CD4-positive, alpha-beta memory T cell (primary cell): ENCODE measurements at places on chromosomes 6 and 20. TPM values are rescaled to one million over a fixed set of nuclear protein-coding genes. Genes with fewer than 3 reads are reported as not detected.
A peak's percentile ranks its signal among the peaks of the same experiment; 100 is the strongest.

- DNase-seq = no peak
Observed at GRCh38 chr6:143884216-143884900, 20.1 kb downstream of the ZC2HC1B start.

GRCh38 chr6:14252271-14252850 is 134.8 kb downstream of the CD83 start:
- DNase-seq = no peak

- no peak for DNase-seq
Observed at GRCh38 chr6:43401730-43402129, 25.6 kb upstream of the ABCC10 start.

GRCh38 chr6:108655806-108656651 is 95.3 kb downstream of the FOXO3 start:
- no peak for DNase-seq

- no peak for DNase-seq
Observed at GRCh38 chr20:44296011-44296410, 15.0 kb downstream of the FITM2 start.

- DNase-seq = no peak
Observed at GRCh38 chr20:35891375-35891774, 62.9 kb downstream of the SCAND1 start.

DNA sequence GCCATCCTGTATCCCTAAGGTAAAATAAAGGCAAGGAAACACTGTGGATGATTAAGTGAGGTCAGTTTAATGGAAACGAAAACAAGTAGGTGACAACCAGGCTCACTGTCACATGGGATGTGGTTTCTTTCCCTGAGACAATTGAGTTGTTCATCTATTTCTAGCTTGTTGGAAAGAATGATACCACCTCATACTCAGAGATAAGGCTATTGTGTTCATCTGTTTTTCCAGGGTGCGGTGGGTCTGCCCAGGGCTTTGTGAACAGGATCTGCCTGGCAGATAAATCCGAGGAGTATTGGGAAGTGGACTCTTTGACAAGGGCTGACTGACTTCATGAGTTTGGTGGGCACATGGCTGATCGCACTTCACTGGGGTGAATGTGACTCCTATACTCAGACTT is 80.8 kb upstream of the TIAM2 start:
- no peak for DNase-seq

DNA sequence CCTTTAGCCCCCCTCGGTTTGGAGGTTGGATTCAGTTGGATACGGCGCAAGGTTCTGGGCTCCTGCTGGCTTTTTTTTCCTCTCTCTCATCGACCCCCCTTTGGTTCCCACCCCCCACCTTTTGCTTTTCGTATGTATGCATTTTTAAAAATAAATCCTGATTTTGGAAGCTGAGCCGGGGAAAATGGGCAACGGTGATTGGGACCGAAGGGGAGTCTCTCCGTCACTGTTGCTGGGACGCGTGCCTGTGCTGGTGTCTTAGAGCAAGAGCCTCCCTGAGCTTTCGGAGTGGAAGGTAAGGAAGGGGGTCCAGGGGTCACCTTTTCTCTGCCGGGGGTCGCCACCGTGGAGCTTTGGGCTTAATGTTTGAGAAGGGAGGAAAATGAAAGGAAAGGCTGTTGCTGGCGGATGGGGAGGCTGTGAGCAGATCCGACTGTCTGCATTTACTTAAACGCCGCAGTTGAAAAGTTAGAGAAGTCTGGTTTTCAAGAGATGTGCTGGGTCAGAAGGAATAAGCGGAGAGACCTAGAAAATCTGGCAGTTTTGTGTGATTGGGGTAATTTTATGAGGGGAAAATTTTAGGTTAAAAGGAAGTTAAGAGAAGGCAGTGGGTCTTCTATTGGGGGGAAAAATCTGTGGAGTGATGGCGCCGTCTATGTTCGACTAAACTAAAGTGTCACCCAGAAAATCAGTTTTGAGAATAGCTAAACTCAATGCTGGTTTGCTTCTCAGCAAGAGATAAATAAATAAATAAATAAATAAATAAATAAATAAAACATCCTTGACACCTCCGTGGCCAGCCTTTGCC is 828 bp downstream of the ADGRB3 start:
- DNase-seq = no peak

DNA sequence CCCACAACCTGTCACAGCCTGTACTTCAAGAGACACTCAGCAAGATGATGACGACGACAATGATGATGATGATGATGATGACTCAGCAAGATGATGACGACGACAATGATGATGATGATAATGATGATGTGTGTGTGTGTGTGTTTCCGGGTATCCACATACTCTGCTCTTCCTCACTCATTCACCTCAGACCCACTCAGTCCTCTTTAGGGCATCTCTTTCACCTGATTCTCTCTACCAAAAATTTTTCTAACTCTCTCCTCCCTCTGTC is 1.2 kb upstream of the EIF6 start:
- DNase-seq = no peak

GRCh38 chr20:61246269-61246668 is 5.8 kb upstream of the CDH4 start:
- no peak for DNase-seq

GRCh38 chr6:111256646-111257045 is 169.3 kb downstream of the SLC16A10 start:
- DNase-seq = no peak

GRCh38 chr6:124066946-124067552 is 263.4 kb downstream of the NKAIN2 start:
- no peak for DNase-seq

DNA sequence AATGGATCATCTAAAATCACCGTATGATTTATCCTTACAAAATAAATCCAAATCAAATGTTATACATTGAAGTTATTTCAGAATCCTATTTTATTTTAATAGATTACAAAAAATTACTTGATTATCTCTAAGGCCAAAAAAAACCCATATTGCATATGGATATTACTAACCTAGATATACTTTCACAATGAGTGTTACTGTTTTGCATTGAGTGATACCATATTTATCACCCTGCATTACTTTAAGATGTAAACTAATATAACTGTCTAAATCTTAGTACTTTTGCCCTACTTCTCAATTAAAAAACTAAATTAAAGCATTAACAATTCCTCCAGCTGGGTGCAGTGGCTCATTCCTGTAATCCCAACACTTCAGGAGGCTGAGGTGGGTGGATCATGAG is 11.1 kb downstream of the PPIL4 start:
- DNase-seq = no peak

- peak; percentile 15 for DNase-seq
Observed at GRCh38 chr6:155223646-155224451, 40.0 kb upstream of the CLDN20 start.

GRCh38 chr6:42125663-42126062 is 16.8 kb downstream of the C6orf132 start:
- DNase-seq = no peak

- DNase-seq = no peak
Observed at GRCh38 chr6:145483191-145483996, 251.9 kb downstream of the EPM2A start.

DNA sequence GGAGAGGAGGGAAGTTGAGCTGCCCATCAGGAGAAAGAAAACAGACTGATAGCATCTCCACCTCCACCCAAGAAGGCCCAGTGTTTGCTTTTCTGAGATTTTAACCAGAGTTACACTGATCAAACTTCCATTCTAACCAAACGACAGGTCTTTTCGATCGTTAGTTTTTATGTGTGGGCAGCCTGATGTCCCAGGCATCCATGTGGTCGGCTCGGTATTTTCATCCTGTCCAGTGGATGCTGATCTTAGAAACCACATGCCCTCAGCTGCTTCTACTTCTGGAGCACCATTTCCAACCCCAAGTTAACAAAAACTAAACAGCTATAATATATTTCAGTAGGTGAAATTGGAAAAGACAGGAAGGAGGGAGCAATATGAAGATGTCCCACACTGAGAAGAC is 536.8 kb upstream of the JAG1 start:
- no peak for DNase-seq

DNA sequence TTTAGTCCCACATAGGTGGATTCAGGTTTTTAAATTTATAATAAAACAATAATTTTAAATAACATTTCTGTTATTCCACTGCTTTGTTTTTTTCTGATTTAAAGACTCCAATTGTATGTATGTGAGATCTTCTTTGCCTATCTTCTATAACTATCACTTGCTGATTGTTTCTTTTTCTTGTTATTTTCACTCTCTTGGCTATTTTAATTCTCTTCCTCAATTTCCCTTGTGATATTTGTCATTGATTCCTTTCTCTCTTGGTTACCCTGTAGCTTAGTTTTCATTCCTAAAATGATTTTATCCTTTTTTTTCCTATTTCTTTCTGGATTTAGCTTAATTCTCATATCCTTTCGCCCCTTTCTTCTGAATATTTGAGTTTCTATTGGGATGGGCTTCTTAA is 227.3 kb upstream of the TENT5A start:
- no peak for DNase-seq

DNA sequence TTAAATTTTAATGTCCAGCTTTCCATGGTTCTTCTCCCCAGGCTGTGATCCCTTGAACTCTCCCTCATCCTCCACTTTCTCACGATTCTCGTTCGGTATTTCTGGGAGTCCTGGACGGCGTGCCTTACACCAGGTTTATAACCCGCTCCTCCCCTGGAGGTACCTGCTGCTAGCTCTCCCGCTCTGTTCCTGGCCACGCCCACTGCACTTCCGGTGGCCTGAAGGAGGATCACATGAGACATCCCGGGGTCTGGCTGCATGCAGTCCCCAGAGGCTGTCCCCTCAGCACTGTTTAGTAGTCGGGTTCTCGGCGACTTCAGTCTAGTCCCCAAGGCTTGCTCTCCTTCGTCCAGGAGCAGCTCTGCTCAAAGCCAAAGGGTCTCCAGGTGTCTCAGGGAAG is 28.4 kb upstream of the GCLC start:
- DNase-seq = no peak

GRCh38 chr20:42082611-42083010 is 464.4 kb upstream of the CHD6 start:
- DNase-seq = no peak

DNA sequence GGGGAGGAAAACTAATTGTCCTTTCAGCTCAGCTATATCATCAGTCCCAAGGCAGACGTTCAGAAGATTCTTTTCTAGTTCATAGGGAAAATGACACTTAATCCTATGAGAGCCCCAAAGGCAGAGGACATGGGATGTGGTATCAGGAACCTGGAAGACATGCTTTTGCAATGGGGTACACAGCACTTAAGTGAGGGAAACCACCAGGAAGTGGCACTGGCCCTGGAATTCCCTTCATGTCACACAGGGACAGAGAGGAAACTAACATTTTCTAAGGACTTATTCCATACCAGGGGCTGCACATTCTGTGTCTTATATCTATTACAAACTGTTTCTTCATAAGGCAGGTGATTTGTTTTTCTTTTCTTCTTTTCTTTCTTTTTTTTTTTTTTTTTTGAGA is 28.2 kb downstream of the VPS52 start:
- no peak for DNase-seq

DNA sequence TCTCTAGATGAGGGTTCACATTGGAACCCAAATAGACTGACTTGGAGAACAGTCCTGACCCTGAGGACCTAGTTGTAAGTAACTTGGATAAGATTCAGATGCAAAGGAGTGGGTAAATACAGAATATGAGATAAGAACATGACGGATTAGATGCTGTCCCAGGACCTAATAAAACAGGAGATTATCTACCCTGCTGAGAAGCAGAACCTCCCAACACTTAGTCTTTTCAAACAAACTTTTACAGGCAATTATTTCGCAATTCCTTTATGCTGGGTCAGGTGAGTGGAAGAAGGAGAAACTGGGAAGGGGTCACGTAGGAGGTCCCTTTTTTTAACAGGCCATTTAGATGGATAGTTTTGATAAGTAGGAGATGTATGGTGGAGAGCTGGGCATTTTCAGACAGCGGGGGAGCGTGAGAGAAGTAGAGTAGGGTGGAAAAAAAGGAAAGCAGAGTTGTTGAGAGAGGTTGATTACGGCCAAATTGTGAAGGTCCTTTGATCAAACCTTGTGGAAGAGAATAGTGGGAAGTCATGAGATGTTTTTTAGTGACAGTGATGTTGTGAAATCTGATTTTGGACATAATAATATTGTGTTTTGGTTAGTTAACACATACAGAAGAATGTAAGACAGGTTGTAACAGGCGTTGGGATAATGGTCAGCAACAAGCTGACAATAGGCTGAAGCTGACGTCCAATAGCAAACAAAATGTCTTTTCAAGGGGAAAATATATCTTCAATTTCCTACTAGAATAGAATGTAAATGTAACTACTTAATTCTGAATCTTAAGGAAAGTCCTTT is 32.8 kb downstream of the FAM83B start:
- no peak for DNase-seq

GRCh38 chr6:111912904-111913303 is 39.7 kb upstream of the FYN start:
- no peak for DNase-seq

The PPP1R16B gene
- 55.1 TPM for total RNA-seq

The LY6G5C gene
- total RNA-seq = 4.5 TPM

The ZBTB9 gene
- 12.1 TPM for total RNA-seq

The MEP1A gene
- total RNA-seq = not detected

The IMPG1 gene
- total RNA-seq = not detected

The HMGN3 gene
- 40.5 TPM for total RNA-seq

The C20orf96 gene
- 1.8 TPM for total RNA-seq

The DOK5 gene
- not detected for total RNA-seq

The UFL1 gene
- 38.5 TPM for total RNA-seq

The GHRH gene
- total RNA-seq = not detected

The CEP43 gene
- total RNA-seq = 24.9 TPM
